AG04450 (cell line): ENCODE measurements at places on chromosomes 3 and 15.

- no peak for DNase-seq
Observed at GRCh38 chr3:172557515-172558220, 34.4 kb upstream of the TNFSF10 start.

DNA sequence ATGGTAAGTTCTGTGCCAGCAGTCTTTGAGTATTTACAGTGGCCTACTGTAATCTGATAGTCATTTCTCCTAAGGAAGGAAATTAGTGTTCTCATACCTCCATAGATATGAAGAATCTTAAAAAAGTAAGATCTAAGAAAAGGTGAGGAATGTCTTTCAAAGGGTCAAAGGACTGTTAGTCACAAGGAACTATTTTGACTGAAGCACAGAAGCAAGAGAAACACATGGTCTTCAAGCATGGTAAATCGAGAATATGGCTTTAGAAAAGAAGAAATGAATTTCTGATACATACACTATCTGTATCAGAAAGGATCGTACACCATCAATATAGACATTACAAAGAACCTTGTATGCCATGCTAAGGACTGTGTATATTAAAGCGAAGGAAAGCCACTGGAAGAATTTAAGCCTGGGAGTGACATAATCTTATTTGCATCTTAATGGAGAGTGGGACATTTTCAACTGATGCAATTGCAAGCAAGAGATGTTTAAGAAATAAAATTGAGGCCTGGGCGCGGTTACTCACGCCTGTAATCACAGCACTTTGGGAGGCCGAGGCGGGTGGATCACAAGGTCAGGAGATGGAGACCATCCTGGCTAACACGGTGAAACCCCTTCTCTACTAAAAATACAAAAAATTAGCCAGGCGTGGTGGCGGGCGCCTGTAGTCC lies 5.5 kb upstream of the ACAP2 start:
- DNase-seq, result no peak

- peak; percentile 89 for DNase-seq
Observed at GRCh38 chr3:50600841-50601591, 10.6 kb downstream of the CISH start.

- no peak for DNase-seq
Observed at GRCh38 chr3:177693616-177694264, 496.5 kb upstream of the TBL1XR1 start.

GRCh38 chr15:100132309-100132708 lies 209.5 kb downstream of the ADAMTS17 start:
- DNase-seq, result no peak

GRCh38 chr3:135090020-135090717 lies 295.1 kb downstream of the EPHB1 start:
- no peak for DNase-seq

DNA sequence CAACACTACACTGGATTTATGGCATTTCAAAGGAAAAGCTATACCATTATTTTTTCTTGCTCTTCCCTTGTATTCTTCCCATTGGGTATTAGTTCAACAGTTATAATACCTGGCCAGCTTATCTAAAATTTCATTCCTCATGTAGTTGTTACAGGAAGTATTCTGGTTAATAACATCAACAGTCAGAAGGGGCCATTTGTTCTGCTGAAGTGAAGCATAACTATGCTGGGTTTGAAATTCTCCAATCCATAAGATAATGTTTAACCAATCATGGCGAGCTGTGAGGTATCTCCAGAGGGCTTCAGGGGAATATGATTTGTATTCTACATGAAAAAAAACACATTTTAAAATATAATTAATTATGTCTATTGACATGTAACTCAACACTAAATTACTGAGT lies 43.4 kb downstream of the SPG11 start:
- DNase-seq, result no peak
